NCI-H2029 (cell line): ENCODE measurements at places on chromosomes 7 and 10.

DNA sequence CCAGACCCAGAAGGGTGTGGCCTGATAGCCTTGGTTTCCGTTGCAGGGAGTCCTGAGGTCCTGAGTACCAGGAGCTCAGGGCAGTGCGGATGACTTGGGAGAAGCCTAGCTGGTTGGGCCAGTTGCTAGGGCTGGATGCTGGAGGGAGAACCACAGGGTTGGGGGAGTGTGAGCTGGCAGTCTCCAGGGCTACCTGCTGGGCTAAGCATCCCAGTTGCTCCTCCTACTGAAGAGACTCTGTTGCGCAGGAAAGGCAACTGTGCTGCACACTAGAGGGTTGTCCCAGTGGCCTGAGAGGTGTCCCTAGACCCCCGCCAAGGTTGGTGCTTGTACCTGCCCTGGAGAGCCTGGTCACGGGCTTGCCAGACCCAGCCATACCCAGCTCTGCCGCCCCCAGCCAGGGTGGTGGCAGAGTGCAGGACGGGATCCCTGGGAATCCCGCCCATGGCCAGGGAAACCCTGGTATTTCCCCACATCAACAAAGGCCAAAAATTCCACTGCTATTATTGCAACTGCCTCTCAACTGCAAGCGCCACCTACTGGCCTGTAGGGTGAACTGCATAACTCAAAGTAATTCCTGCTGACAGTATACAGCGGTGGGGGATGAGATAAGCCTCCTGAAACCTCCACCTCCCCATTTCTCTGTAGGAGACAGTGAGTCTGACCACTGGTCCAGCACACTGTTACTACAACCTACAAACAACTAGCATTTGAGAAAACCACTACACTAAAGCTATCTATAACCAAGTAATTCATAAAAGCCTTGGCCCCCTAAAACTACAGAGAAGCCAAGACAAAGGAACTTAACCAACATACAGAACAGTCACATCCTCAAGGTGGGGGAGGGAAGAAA is 67.6 kb upstream of the DDC start:
- DNase-seq, result no peak

- no peak for DNase-seq
These were observed 4.1 kb downstream of the NHLRC2 start for GRCh38 chr10:113858541-113858940.

DNA sequence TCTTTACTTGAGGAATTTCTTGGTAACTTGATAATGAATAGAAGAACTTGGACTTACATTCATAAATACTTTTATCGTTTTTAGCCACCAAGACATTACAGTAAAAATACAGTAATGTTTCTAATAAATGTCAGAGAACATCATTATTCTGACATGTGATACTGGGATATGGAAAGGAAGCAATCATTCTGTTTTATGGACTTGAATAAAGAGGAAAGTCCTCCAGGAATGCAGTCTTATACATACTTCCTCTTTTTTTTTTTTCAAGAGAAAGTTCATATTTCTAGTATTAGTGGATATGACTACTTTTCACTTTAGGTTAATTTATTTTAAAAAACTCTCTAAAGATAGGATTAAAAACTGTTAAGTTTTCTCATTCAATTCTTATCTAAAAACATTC is 220.0 kb upstream of the SEMA3C start:
- DNase-seq, result no peak

DNA sequence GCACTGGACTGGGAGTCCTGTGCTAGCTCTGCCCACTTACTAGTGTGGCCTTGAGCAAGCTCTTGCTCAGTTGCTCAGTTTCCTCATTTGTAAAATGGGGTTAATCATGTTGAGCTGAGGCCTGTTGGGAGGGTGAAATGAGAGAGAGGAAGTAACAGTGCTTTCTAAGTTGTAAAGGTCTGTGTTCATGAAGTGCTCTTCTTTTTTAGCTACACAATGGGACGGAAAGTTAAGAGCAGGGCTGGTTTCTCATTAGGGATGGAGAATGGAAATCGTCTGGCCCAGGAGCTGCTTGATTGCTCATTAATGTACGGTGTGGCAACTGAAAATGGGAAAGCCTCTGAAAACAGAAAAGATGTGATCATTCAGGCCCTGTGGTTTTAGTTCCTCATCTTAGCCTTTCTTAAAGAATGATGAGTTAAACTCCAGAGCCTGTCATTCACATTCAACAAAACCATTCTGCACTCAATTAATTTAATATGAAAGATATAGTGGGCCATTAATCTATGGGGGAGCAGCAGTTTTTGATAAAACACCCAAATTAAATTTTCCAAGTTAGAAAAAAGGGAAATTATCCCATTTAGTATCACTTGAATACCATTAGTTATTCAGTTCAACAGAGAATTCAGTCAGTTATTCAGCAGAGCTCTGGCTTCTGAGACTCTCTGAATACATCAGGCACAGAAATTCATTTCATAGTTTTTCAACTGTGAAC is 60.5 kb downstream of the SH2D4B start:
- no peak for DNase-seq

DNA sequence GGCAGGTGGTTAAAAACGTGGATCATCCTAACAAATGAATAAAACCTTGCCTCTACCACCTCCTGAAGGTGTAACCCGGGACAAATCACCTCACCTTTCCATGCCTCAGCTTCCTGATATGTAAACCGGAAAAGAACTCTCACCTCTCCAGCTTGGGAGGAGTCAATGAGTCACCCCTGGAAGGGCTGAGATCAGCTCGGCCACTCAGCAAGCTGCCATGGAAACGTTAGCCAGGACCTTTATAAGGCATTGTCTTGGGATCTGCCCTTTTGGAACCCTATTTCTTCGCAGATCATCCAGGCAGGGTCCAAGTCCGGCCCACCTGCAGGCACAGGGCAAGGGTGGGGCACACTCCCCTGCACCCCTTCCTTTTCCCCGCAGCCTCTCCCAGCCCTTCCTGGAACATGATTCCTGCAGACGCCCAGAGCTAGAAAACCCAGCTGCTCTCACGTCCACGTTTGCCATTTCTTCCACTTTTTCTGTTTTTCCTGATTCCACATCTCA is 81.6 kb upstream of the PFKP start:
- DNase-seq, result peak; percentile 95

DNA sequence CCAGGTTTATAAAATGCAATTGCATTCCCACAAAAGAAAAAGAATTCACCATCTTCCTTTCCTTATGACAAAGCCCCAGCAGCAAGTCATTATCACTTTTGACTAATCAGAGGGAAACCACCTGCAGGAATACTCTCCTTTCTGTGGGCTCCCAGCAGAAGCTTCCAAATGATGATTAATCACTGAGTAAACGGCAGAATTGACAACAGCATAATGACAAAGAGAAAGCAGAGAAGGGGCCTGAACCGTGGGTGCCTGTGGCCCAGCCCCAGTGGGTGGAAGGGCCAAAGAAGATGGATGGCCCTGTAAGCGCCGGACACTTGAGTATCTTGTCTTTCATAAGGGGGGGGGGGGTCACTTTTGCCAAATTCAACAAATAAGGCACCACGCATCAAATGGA is 152.4 kb upstream of the NRBF2 start:
- DNase-seq, result no peak

DNA sequence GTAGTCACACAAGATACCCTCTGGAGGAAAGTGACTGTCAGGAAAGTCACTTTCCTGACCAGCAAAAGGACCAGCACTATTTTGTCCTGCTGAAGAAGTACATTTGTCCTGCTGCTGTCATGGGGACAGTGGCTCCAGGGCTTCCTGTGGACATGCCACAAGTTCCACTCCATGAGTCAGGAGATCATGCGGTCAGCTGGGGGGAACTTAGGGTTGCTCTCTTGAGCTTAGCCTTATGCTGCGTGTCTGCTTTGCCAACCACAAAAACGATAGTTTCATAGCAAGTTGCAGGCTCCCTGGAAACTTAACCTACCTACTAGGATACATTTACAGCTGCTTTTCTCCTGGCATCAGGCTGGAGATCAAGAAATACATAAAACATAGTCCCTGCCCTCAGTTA is 19.8 kb upstream of the ALOX5 start:
- DNase-seq, result no peak

- no peak for DNase-seq
These were observed 135.1 kb downstream of the NPY start for GRCh38 chr7:24419077-24419476.

DNA sequence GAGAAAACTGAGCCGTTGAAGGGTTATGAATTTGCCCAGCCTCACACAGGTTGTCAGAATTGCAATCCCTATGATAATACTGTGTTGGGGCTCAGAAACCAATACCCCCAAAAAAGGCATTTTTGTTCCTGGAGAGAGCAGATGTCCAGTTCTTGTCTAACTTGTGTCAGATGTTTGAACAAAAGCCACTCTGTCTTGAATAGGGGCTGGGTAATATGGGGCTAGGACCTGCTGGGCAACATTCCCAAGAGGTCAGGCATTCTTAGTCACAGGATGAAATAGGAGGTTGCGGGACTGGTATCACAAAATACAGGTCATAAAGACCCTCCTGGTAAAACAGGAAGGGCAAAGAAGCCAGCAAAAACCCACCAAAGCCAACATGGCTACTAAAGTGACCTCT is 482.1 kb downstream of the IPMK start:
- no peak for DNase-seq

GRCh38 chr7:123876557-123877256 is 31.7 kb downstream of the HYAL4 start:
- DNase-seq, result no peak

- DNase-seq, result no peak
These were observed 20.3 kb upstream of the SAR1A start for GRCh38 chr10:70190581-70190980.

GRCh38 chr7:116551692-116552091 is 26.9 kb downstream of the CAV1 start:
- no peak for DNase-seq

DNA sequence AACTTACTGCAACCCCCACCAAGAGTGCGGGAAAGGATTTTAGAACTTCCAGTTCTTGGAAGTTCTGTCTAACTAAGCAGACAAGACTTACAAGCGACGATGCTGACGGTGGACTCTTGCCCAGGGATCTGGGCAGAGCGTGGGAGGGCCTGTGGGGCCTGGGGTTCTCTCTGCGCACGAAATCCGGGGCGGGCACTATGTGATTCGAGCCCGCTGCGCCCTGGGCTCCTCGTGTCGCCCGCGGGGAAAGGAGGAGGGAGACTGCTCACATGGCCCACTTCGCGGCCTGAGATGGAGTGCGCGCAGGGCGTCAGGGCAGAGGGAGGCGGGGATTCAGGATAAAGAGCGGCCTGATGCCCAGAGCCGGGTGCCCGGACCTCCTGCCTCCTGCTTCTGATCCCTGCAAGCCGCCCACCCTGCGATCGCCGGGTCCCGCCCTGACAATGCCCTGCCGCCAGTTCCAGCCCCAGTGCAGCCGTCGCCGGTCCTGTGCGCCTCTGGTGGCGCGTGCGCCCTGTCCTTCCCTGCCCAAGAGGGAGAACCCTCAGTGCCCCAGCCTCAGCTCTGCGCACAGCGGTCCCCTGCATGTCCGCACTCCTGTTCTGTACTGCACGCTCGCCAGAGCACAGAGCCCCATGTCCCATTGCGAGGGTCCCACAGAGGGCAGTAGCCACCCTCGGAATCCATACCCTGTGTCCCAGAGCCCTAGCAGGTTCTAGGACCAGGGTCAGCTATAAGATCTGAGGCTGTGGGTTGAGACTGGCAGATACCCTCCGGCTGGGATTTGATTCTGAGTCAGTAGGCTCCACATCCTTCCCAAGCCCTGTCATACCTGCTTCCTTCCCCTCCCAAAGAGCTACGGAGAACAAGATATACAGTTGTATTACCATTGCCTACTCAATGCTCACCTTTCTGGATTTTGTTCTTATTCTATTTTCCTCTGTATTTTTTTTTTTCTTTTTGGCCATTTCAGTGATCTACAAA is 99.4 kb upstream of the TMEM106B start:
- DNase-seq, result no peak

DNA sequence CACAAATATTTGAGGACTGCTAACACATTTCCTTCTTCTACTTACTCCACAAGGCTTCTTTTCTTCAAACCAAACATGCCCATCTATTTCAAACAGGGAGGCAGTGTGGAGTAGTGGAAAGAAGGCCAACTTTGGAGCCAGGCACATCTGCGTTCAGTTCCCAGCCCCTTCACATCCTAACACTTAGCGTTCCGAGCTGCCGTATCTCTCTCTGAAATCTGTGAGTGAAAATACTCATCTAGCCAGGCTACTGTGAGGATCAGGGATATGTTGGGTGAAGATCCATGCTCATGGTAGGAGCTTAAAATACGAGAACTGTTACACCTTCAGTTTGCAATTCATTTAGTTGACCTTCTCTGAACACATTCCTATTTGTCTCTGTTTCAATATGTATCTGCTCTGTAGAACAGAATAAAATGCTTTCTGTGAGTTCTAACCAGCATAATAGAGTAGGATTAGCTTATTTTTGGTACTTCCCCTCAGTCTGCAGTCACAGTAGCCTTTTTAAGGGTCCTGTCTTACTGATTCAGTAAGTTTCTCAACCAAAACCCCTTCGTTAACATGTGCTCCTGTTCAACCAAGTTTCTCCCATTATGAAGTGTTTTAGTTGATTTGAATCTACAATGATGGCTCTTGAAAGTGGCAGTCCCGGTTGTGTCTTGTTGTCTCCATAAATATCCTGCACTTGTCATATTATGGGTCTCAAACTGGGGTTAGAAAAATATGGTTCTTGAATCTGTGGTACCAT is 3.3 kb upstream of the MEST start:
- DNase-seq, result no peak

GRCh38 chr7:137820156-137820555 is 26.6 kb downstream of the DGKI start:
- no peak for DNase-seq

GRCh38 chr10:114315566-114316420 is 76.7 kb downstream of the VWA2 start:
- no peak for DNase-seq

DNA sequence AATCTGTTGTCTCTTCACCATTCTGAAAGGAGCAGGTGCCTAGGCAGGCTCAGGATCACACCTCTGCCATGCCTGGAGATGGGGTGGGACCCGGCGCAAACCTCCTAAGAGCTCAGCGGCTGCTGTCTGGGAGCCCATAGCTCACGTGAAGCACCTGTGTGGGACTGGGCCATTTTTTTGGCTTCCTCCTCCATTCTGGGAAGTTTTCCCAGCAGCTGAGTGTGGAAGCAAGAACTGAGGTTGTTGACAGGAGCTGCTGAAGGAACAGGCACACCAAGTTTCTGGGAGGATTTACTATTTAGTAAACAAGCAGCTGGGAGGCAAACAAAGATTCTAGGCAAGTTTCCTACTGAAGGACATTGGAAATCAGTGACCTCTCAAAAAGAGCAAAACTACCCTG is 77.3 kb downstream of the FAM13C start:
- no peak for DNase-seq

DNA sequence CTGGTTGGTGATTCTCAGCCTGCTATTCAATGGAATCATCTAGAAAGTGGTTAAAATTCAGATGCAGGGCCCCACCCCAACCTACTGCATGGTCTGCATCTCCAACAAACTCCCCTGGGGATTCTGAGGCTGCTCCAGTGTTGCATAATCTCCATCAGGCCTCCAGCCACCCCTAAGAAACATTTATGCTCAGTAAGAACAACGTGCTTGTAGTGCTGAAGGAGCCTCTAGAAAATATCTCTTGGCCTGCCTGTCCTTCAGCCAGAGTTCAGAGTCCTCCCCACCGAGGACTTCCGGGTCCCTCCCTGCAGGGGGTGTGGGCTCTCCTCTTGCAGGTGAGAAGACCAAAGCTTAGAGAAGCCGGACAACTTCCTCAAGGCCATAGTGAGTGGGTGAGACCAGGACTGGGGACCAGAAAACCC is 159.8 kb downstream of the SH3PXD2A start:
- DNase-seq, result no peak
